ENCODE measurements at places on chromosomes 16 and 17. TPM values are rescaled to one million over a fixed set of nuclear protein-coding genes. Genes with fewer than 3 reads are reported as not detected.

GRCh38 chr17:74183411-74183810, 20.1 kb upstream of the RPL38 start:
- H3K27me3 ChIP-seq: no peaks in the 10 kb centered on the region
- H3K4me1 ChIP-seq: no peaks in the 10 kb centered on the region
- no peaks in the 10 kb centered on the region for H3K36me3 ChIP-seq
- no peak for DNase-seq
- no peak overlapping the region for H3K27ac ChIP-seq

- H3K4me1 ChIP-seq: peaks cover 53% of the 10 kb centered on the region
- H3K4me3 ChIP-seq: no peak overlapping the region
- H3K27me3 ChIP-seq: no peaks in the 10 kb centered on the region
- DNase-seq: no peak
- no peaks in the 10 kb centered on the region for H3K36me3 ChIP-seq
- H3K27ac ChIP-seq: peak overlapping the region; percentile 93
Measured at GRCh38 chr16:50285406-50286003, 19.2 kb downstream of the ADCY7 start.

GRCh38 chr16:17333229-17333628, 137.5 kb downstream of the XYLT1 start:
- DNase-seq: no peak
- no peaks in the 10 kb centered on the region for H3K27me3 ChIP-seq
- H3K4me3 ChIP-seq: no peak overlapping the region
- H3K27ac ChIP-seq: no peak overlapping the region
- no peaks in the 10 kb centered on the region for H3K36me3 ChIP-seq

Gene ABCA3
- total RNA-seq: 5.1 TPM

Gene TBC1D3H
- total RNA-seq: not detected

Gene ATP2A1
- 0.84 TPM for total RNA-seq

Gene MYO15A
- total RNA-seq: 2.5 TPM
